G401 (cell line): ENCODE measurements at places on chromosomes 11 and 22.

GRCh38 chr11:124667601-124668000, 5.9 kb downstream of the SIAE start:
- DNase-seq: no peak

DNA sequence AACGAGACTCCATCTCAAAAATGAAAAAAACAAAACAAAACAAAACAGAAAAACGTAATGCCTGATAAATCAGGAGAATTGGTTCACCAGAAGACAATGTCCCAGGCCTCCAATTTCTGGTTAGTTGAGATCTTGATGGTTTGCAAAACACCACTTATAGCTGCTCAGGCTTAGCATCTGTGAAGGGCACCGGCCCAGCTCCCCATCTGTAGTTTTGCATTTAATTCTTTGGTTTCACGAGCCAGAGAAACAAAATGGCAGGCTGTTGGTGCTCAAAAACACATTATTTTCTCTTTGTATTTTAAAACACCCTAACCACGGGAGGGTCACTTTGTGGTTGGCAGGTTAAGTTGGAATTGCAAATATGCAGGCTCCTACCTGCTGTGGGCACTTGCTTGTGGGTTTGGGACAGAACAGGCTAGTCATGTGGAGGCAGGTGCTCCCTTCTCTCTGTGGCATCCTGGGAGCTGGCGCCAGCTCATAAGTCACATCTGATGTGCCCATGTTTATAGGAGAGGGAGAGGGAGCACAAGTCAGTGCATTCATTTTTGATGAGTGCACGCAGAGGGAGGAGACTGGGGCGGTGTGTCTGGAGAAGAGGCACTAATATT, 145.9 kb downstream of the CEP164 start:
- no peak for DNase-seq

GRCh38 chr22:48709453-48709852, 1118.2 kb downstream of the BRD1 start:
- no peak for DNase-seq

DNA sequence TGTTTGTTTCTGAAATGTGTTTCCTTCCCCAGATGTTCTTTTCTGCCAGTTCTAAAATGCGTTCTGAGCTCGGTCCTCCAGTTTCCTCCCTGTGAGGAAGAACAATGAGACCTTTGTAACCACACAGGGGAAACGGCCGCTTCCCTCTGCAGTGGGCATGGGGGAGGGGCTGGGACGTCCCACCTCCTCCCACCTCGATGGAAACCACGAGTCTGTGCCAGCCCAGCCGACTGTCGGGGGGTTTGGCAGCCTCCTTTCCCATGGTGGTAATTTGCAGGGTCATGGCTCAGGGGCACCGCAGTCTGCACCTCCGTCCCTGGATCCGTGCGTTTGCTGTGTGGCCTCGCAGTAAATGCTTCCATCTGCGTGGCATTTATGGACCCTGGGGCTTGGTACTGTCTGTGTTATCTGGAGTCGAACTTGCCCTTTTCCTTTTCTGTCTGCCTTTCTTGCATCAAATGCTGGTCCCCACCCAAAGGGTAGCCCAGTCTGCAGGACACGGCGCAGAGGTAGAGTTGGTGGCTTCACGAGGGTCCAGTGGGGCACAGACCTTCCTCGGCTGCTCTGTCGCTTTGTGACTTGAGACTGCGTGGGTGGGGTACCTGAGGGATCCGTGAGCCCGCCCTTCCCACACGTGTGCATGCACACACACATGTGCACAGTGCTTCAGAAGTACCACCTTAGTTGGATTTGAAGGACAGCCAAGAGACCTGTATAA, 16.1 kb downstream of the LRP5 start:
- DNase-seq: no peak

DNA sequence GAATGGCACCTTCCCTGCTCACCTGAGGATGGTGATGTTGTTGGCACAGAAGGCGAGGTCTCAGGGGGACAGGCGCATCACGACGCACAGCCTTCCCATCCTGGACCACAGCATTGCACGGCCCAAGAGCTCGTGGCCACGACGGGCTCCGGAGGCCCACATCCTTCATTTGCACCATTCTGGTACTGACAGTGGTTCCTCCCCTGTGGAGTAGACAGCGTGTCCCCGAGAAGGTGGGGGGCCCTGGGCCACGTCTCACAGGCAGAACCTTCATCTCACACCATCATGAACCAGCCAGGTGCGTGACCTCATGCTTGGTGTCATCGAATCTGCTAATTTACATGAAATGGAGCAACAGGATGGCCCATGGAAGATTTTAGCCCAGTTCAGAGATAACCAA, 180.0 kb downstream of the CTTN start:
- no peak for DNase-seq

DNA sequence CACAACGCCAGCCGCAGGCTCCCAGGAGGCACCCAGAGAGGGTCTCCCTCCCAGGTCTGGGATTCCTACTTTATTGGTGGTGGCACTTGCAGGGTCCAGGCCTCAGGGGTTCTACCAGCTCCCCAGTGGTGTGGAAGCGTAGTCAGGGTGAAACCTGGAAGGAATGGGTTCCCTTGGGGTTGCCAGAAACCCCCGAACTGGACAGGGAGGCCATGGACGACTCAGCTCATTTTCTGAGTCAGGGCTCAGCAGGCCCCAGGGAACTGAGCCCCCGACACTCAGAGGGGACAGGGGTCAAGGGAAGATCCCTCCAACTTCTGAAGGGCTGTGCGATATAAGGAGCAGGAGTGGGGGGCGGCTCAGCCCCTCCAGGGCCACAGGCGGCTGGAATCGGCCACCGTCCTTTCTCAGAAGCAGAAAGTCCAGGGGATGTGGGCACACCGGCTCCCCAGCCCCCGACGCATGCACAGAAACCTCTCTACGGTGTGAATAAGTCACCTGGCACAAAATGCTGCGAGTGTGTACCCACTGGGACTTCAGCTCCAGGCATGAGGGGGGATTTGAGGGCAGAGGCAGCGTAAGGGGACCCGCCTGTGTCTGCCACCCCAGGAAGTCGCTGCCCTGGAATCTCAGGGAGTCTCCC, 25.1 kb downstream of the MRGPRG start:
- no peak for DNase-seq

- no peak for DNase-seq
Observed at GRCh38 chr11:121810291-121810690, 305.7 kb downstream of the BLID start.

GRCh38 chr11:28460348-28460747, 352.2 kb downstream of the METTL15 start:
- DNase-seq: no peak

DNA sequence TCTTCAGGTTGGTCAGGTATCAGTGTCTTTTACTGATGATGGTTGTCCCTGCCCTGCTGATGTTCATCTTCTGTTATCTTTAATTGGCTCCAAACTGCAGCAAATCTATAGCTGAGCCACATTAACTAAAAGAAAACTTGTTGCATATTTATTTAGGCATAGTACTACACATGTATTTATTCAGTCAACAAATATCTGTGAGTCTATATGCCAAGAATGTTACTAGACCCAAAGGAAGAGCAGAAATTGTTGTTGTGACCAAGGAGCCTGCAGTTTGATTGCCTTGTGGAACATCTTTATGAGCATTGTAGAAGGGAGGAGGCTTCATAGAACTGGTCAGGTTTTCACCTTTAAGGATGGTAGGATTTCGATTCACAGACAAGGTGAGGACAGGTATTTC, 10.1 kb downstream of the BMAL1 start:
- DNase-seq: no peak

DNA sequence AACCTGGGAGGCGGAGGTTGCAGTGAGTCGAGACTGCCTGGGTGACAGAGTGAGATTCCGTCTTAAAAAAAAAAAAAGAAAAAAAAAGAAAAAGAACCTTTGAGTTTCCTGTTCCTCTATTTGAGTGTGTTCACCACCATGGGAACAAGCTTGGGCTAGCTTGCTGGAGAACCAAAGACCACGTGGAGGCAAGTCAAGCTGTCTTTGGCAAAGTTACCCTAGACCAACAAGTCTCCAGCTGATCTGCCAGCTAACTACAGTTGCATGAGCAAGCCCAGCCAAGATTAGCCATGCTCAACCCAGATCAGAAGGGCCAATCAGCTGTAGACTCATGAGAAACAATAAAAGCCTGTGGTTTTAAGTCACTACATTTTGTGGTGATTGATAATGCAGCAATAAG, 29.7 kb downstream of the SLN start:
- DNase-seq: no peak

- DNase-seq: no peak
Observed at GRCh38 chr11:7527029-7527428, 13.2 kb downstream of the PPFIBP2 start.

DNA sequence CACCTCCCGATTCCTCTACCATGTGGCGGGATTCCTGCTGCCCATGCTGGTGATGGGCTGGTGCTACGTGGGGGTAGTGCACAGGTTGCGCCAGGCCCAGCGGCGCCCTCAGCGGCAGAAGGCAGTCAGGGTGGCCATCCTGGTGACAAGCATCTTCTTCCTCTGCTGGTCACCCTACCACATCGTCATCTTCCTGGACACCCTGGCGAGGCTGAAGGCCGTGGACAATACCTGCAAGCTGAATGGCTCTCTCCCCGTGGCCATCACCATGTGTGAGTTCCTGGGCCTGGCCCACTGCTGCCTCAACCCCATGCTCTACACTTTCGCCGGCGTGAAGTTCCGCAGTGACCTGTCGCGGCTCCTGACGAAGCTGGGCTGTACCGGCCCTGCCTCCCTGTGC, 10.5 kb downstream of the CXCR5 start:
- DNase-seq: no peak

DNA sequence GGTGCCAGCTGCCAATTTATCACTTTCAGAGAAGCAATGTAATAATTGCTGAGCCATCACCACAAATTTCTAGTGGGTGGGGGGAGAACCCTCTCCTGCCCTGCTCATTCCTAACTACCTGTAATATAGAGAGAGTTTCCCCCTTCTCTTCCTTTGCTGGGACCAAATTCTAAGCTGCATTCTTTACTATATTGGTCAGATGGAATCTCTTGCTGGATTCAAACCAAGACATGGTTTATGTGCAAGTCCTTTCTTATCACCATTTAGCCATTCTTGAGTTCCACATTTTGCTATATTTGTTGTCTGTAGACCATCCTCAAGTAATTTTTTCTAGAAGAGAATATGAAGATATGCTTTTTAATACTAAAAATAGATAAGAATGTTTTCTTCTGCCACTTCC, 452.1 kb downstream of the MN1 start:
- no peak for DNase-seq

GRCh38 chr11:67364169-67364568, 9.2 kb downstream of the CLCF1 start:
- DNase-seq: no peak

- peak; percentile 97 for DNase-seq
Observed at GRCh38 chr11:67606492-67607295, at the start of gene NDUFV1. TSS of gene NDUFV1 (plus strand) at chr11:67606936. CDS start at chr11:67607005, 69 bp downstream.

DNA sequence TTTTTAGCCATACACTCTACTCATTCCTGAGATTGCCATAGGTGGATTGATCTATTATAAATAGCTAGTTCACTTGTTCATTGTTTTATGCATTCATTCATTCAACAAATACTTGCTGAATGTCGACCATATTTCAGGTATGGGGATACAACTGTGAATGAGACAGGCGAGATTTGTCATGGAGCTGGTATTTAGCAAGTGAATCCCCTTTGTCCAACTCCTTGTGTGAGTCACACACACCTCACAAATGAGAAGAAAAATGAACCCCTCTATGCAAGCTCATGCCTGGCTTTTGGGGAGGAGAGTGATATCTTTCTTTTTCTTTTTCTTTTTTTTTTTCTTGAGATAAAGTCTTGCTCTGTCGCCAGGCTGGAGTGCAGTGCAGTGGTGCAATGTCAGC, 1.8 kb upstream of the AMPD3 start:
- no peak for DNase-seq

- peak; percentile 79 for DNase-seq
Observed at GRCh38 chr11:116498161-116498560, 274.6 kb downstream of the BUD13 start.

GRCh38 chr22:23204125-23204488, 23.8 kb downstream of the BCR start:
- no peak for DNase-seq

DNA sequence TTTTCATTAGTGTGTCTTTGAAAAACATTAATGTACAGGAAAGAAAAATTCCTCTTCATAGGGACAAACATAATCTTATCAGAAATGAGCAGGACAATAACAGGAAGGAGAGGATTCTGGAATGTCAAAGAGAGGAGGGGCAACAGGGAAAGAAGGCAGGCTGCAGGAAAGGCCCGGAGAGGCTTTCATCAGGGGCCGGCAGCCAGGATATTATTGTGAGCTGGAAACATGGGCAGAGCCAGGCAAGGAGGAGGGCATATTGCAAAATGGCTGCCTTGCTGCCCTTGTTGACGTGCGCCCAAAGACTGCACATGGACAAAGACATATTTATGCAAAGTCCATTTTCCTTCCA, 433.7 kb downstream of the ETS1 start:
- DNase-seq: no peak

DNA sequence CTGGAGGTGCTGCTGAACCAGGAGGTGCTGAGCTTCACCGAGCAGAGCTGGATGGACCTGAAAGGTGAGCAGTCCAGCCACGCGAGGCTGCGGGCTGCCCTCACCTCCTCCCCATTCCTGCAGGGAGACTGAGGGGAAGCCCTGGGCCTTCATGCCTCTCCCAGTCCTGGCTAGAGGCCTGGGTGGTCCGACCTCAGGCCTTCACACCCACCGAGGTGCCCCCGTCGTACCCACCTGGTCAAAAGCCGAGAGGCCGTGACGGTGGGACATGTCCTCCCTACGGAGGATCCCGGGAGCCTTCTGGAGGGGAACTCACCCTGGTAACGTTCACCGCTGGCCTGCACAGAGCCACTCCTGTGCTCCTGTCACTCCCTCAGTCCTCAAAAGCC, 5.1 kb downstream of the SUSD2 start:
- no peak for DNase-seq

DNA sequence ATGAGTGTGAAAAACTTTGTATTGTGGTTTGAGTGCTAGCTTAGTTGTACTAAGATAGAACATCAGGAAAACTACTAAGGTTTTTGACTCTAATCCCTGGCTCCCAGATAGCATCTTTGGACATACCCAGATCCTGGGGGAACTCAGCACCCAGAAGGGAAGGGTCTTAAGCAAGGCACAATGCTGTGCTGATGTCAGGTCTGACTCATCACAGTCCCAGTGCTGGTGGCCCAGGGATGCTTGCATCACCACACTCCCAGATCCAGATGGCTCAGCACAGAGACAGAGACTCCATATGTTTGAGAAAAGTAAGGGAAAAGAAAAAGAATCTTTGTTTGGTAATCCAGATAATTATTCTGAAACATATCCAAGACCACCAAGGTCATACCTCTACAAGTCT, 18.3 kb upstream of the OR56A3 start:
- no peak for DNase-seq

DNA sequence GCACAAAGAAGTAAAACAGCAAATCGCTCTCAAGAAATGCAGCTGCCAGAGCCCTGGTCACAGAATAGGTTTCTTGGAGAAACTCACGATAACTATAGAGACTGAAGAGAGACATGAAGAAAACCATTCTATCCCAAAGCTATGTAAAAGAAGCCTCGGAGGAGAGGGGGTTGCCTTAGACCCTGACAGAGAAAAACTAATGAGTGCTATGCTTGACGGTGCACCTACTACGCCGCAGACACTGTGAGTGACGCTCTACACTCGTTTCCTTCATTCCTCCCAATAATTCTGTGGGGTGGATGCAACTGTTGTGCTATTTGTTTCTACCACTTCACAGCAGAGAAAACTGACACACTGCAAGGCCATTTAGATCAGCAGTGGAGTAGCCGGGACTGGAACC, 121.8 kb downstream of the ETS1 start:
- no peak for DNase-seq
